ENCODE measurements at places on chromosomes 2 and 18. TPM values are rescaled to one million over a fixed set of nuclear protein-coding genes. Genes with fewer than 3 reads are reported as not detected.

CYTIP gene
- total RNA-seq, result 16.8 TPM

B4GALT6 gene
- total RNA-seq, result 3.0 TPM

KLHL14 gene
- 0.32 TPM for total RNA-seq

SNTG2 gene
- 6.0 TPM for total RNA-seq

RBM44 gene
- 2.5 TPM for total RNA-seq

LBX2 gene
- 4.6 TPM for total RNA-seq

RAB6D gene
- total RNA-seq, result not detected

GTF2A1L gene
- not detected for total RNA-seq

MYO7B gene
- 0.32 TPM for total RNA-seq

KIF1A gene
- under 0.01 TPM for total RNA-seq

CHRNG gene
- total RNA-seq, result not detected

NCKAP5 gene
- 1.1 TPM for total RNA-seq

GPR55 gene
- 0.44 TPM for total RNA-seq

VIT gene
- 9.2 TPM for total RNA-seq

HAAO gene
- total RNA-seq, result 4.4 TPM

SGPP2 gene
- 0.32 TPM for total RNA-seq

DLGAP1 gene
- 5.2 TPM for total RNA-seq

MEIS1 gene
- 37.0 TPM for total RNA-seq

ATF2 gene
- total RNA-seq, result 57.0 TPM

SRD5A2 gene
- not detected for total RNA-seq

LCT gene
- not detected for total RNA-seq

UGT1A8 gene
- not detected for total RNA-seq

GAREM2 gene
- 2.0 TPM for total RNA-seq

SPATA3 gene
- not detected for total RNA-seq

SP5 gene
- total RNA-seq, result 1.5 TPM

QPCT gene
- 3.7 TPM for total RNA-seq

TMEM163 gene
- 1.5 TPM for total RNA-seq

C1QL2 gene
- total RNA-seq, result 0.66 TPM
